Osteoblast (primary cell): ENCODE measurements at places on chromosomes 5 and 9. TPM values are rescaled to one million over a fixed set of nuclear protein-coding genes. Genes with fewer than 3 reads are reported as not detected.
A peak's percentile ranks its signal among the peaks of the same experiment; 100 is the strongest.

DNA sequence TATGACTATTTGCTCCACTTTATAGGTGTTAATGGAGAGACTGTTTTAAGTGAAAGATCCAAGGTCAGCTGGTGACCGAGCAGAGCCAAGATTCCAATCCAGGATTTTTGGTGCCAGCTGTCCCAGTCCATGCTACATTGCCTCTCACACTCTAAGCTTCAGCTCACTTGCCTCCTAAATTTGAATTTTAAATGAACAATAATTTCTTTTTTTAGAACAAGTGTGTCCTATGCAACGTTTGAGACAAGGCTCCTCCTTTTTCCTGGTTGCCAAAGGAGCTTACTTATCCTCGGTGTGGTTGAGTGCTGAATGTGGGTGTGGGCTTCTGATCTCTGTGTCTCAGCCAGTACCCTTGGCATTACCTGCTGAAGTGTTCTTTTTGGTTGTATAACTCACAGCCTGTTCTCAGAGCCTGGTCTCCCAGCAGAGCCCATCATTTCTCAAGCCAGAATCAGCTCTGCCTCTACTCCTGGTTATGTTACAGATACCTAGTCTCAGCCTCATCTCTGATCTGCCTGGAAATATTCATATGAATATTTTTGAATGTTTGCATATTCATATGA, 4.0 kb upstream of the PRRC1 start:
- DNase-seq = no peak

RASEF gene
- 1.4 and 2.1 TPM in 2 replicates for total RNA-seq

GRCh38 chr5:179128041-179128365, 67.8 kb downstream of the ZNF354C start:
- peak; percentile 42 for DNase-seq

- no peak for DNase-seq
These were observed 91.2 kb downstream of the DCP2 start for GRCh38 chr5:113067635-113068344.

GPR21 gene
- total RNA-seq = 1.4 and 2.7 TPM in 2 replicates

ABCA2 gene
- total RNA-seq = 19.4 and 20.3 TPM in 2 replicates

DNA sequence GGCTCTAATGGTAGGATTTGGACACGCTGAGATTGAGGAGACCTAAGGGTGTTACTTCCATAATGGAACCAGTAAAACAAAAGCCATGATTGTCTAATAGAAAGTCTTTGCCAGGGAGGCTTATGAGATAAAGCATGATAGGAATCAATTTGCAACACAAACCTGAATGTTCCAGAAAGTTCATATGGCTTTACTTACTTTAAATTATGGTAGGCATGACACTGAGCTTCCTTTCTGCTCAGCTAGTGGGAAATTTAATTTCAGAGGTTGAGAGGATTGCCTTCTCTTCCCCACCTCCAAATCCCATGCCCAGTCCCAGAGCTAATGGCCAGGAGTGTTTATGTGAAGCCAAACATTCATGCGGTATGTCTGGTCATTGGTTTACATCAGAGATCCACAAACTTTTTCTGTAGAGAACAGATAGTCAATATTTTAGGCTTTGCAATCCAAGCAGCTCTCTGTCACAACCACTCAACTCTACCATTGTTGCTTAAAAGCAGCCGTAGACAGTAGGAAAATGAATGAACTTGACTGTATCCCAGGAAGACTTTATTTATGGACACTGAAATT, 114.5 kb downstream of the UGCG start:
- no peak for DNase-seq

DNA sequence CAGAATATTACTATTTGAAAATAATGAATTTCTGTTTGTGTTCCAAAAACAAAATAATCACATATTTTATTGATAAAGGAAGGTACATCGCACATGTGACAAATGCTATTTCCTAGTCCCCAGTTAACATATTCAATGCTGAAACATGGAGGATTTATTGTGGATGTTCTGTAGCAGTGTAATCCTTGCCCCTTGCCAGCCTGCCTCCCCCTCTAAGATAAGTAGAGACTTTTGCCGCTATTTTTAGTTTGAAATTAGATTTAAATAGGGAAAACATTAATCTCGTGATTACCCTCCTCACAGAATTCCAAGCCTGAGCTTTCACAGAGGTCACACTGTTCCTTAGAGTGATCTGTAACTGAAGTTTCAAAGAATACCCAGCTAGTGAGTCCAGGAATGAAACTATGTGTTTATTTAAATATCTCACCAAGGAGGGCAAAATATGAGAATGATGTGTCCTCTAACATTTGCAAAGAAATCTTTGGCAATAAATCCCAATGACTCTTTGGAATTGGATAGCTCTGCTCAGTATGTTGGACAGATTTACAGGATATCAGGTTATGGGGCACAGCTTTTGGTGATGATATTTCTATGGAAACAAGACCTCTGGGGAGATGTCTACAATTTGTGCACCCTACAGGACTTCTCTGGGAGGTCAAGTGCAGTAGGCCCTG, 17.3 kb downstream of the CTXN3 start:
- DNase-seq = no peak

- no peak for DNase-seq
These were observed 346.0 kb downstream of the KDM4C start for GRCh38 chr9:7103771-7104170.

UQCRQ gene
- 76.0 and 94.6 TPM in 2 replicates for total RNA-seq

- no peak for DNase-seq
These were observed 655.2 kb downstream of the PDE4D start for GRCh38 chr5:59238126-59238902.

ZNF454 gene
- total RNA-seq = 2.5 and 3.8 TPM in 2 replicates

DNA sequence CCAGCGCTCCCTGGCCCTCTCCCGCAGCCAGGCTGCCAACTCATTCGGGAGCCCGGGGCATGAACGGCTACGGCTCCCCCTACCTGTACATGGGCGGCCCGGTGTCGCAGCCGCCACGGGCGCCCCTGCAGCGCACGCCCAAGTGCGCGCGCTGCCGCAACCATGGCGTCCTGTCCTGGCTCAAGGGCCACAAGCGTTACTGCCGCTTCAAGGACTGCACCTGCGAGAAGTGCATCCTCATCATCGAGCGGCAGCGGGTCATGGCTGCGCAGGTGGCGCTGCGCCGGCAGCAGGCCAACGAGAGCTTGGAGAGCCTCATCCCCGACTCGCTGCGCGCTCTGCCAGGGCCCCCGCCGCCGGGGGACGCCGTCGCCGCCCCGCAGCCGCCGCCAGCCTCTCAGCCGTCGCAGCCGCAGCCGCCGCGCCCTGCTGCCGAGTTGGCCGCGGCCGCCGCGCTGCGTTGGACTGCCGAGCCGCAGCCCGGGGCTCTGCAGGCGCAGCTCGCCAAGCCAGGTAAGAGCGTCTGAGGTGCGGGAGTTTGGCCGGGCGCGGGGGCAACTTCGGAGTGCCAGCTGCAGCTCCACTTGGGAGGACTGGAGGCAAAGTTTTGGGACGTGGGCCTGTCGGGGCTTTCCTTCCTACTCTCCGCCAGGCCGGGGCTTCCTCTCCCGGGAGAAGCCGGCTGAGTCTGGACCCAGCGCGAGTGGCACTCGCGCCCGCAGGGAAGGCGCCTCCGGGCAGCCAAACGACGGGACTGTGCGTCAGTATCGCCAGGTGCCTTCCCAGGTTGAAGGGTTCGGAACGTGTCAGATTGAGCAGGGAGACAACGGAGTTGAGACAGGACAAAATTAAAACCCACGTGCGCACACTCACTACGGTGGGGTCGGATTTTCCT, 735 bp downstream of the DMRT3 start:
- no peak for DNase-seq

DNA sequence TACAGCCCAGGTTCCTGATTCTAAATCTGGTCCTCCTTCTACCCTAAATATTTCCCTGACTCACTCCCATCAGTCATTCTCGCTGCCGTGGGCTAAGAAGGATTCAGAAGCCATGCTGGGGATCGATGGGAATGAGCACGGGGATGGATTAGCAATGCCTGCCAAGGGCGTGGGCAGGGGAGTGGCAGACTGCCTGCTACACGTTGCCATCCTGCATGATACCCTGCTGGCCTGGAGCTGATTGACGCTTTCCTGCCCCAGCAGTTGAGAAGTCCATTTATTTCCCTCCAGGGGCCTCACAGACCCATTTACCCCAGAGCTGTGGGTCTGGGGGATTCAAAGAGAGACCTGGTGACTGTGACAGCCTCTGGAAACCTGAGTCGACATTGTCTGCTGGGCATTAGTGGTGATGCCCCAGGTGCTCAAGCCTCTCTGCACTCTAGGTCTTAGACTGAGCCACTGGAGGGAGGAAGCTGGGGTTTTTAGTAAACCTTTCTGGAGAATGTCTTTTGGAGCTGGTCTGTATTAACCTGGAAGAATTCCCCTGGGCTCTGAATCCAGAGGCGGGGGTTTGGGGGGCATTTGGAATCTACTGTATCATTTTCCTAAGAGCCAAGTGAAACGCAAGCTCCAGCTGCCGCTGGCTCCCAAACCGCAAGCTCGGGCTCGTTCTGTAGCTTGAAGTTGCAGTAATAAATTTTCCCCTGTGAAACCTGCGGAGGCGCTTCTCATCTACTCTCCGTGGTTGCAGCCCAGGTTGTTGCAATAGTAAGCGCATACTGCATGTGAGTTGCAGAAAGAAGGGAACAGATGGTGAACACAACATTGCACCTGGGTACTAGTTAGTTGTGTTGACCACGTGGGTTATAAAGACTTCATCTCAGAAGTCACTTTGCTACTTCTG, 76.3 kb upstream of the RAPGEF1 start:
- peak; percentile 85 for DNase-seq

GRCh38 chr9:438066-438465, 223.4 kb downstream of the DOCK8 start:
- DNase-seq = no peak

DNA sequence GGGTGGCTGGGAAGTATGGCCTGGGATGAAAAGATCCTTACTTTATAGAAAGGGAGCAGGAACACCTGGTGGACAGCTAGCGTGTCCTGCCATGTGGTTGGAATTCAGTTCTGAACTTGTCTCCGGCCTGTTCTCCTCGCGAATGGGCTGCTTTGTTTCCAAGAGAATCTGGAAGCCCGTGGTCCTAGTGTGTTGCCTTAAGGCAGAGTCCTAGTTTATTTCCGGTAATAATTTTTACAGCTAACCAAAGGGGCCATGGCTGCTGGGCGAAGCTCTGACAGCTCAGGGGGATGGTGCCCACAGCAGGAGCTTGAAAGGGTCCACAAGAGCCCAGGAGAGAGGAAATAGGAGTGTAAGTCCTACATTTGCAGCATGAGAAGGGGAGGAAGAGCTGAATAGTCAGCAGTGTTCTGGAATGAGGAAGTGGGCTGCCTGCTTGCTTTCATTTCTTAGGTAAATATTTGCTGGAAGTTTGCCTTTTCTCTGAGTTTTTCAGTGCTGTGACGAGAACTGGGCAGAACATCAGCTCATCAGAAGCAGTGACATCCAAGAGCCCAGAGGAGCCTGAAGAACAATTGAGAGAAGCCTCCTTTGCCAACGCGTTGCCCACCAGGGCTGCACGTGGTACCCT, 13.1 kb upstream of the IGFBPL1 start:
- peak; percentile 76 for DNase-seq

IL13 gene
- total RNA-seq = under 0.01 TPM in 1 of 2 replicates, not detected in the other

GRCh38 chr5:43085453-43085852, 35.3 kb upstream of the ZNF131 start:
- no peak for DNase-seq

GRCh38 chr5:34652914-34653313, 3.2 kb upstream of the RAI14 start:
- peak; percentile 80 for DNase-seq

GRCh38 chr9:29750062-29750461, 2176.8 kb upstream of the C9orf72 start:
- DNase-seq = no peak

CTXN3 gene
- total RNA-seq = not detected in 2 replicates

TMEFF1 gene
- total RNA-seq = 0.72 and 1.2 TPM in 2 replicates

- DNase-seq = peak; percentile 89
These were observed 4.1 kb downstream of the NACC2 start for GRCh38 chr9:136090768-136091581.

TEX48 gene
- total RNA-seq = not detected in 2 replicates

DNA sequence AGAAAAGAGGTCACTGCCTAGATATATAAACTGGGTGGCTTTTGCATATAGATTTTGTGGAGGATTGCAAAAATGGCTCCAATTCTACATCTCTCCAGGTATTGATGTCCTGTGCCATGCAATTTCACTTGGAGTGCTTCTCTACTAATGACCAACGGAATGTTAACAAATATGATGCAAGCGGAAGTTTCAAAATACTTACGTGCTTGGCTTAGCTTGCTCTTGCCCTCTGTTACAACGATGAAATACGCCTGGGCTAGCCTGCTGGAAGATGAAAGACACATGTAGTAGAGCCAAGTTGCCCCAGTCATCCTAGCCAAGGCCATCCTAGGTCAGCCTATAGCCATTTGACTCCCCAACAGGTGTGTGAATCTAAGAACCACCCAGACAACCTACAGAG, 3.6 kb upstream of the POC5 start:
- DNase-seq = no peak

USP20 gene
- 9.1 and 10.5 TPM in 2 replicates for total RNA-seq

SLC34A1 gene
- not detected in 2 replicates for total RNA-seq

GRCh38 chr9:119963798-119964372, 594.6 kb upstream of the BRINP1 start:
- peak; percentile 95 for DNase-seq

HIGD2A gene
- 31.5 and 34.7 TPM in 2 replicates for total RNA-seq

ARID3C gene
- under 0.01 TPM in 1 of 2 replicates, not detected in the other for total RNA-seq

DNA sequence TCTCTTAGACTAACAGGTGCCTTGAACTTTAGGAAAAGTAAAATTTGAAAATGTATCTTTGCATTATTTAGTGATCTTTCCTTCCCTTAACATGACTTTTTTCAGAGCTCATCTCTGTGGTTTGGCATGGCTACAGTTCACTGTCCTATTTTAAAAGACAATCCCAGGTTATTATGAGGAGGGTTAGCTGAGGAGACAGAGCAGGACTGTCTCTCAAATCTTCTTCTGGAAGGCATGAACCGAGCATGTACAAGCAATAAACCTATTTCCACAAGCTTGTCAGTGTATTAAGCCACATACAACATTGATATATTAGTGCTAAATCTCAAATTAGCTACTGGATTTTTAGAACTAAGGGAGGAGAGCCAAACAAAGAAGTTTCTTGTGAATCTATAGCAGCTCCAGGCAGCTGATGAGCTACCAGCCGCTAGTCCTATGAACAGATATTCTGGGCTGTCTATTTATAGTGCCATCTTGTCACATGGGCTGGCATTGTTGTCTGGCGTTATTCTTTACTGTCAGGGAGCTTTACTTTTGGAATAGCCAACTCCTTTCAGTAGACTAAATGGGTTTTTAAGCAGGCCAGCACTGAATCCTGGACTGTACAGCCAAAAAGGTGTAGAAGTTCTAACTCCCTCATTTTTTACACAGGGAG, 171.2 kb upstream of the ACTBL2 start:
- DNase-seq = no peak

- no peak for DNase-seq
These were observed 5.2 kb upstream of the GRHPR start for GRCh38 chr9:37417252-37417803.

HCN1 gene
- not detected in 2 replicates for total RNA-seq

DDX4 gene
- under 0.01 TPM in 1 of 2 replicates, not detected in the other for total RNA-seq

PCDHB15 gene
- 0.88 and 1.1 TPM in 2 replicates for total RNA-seq
